NCI-H345 (cell line): ENCODE measurements at places on chromosomes 2 and 18.

- no peak for DNase-seq
These were observed 228.6 kb upstream of the ID2 start for GRCh38 chr2:8452979-8453903.

DNA sequence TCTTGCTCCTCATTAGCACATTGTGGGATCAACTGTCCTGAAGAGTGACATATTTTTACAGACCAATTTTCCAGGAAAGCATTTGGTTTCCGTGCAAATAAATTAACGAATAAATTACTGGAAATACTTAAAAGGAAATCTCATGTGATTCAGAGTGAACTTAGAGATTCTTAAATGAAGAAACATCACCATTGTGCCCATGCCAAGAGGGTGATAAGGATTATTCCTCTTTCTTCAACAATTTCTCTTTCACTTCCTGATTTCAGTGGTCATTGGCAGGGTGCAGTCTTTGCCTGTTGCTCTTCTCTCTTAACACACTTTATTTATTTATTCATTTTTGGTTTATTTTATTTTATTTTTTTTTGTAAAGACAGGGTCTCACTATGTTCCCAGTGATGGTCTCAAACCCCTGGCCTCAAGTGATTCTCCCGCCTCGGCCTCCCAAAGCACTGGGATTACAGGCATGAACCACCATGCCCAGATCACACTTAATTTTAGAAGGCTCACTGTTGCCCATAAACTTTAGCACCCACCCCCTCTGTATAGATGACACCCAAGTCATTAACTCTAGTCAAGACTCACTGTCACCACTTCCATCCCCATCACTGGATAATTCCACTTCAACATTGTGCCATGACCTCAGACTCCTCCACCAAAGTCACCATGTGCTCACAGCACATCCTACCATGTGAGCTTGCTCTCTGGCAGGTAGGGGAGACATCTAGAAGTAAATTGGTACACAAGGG, 92.6 kb upstream of the CERS6 start:
- no peak for DNase-seq

- no peak for DNase-seq
These were observed 3.3 kb downstream of the CTDSP1 start for GRCh38 chr2:218402911-218403411.

GRCh38 chr2:240178564-240178963, 38.1 kb upstream of the OTOS start:
- no peak for DNase-seq
